ENCODE measurements at places on chromosomes 1 and 21.

DNA sequence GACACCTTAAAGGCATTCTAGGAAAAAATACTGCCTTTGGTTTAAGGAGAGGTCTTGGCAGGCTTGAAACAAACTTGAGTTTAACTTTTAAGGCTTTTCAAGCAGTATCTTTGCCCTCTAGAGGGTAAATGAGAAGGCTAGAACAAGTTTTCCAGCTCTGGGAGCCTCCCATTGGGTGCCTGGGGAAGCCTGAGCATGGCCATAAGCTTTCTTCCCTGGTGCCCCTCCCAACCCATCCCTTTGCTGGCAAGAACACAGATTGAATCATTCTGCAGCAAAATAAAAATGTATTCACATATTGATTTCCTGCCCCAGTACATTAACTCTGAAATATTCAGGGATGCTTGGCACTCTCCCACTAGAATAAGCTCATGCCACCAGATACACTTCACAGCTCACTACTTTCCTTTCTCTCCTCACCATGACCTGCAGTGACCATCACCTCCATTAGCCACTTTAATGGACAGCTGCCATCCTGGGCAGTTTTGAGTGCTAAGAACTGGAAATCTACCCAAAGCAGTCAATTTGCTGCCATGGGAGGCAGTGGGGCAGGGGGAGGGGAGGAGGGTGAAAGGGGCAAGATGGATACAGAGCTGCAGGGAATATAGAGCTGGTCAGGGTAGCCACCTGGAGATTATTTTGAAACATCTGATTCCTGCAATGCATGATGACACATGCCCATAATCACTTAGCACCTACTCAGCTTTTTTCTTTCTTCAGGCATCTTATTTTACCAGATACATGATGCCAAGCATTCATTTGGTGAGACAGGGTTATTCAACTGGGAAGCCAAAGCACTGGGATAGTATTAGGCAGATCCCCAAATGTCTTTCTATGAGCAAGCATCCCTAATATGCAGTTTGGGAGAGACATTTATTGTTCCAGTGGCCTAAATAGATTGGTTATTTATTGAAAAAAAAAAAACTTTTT is 140.6 kb downstream of the SYT2 start:
- DNase-seq, result no peak

- no peak for DNase-seq
These were observed 323.8 kb downstream of the AMY1C start for GRCh38 chr1:104073463-104073902.

GRCh38 chr21:27298465-27298864 is 331.6 kb upstream of the ADAMTS5 start:
- DNase-seq, result no peak

- DNase-seq, result no peak
These were observed 136.5 kb upstream of the HNRNPU start for GRCh38 chr1:245000872-245001188.

DNA sequence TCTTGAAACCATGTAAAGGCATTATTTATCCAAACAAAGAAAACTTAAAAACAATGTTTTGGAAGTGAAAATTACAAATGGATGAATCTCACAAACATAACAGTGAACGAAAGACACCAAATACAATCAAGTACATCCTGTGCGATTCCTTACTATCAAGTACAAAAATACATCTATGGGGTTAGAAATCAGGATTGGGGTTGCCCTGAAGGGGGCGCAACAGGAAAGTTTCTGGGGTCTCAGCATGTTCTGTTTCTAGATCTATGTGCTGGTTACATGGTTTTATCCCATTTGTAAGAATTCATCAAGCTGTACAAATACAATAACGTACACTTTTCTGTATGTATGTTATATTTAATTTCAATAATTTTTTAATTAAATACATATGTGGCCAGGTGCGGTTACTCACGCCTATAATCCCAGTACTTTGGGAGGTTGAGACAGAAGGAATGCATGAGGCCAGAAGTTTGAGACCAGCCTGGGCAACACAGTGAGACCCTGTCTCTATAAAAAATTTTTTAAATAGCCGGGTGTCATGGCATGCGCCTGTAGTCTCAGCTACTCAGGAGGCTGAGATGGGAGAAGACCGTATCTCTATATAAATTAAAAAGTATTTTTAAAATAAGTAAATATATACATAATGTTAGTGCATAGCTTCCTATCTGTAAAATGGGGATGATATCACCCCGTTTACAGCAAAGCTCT is 121.5 kb upstream of the SOD1 start:
- no peak for DNase-seq

DNA sequence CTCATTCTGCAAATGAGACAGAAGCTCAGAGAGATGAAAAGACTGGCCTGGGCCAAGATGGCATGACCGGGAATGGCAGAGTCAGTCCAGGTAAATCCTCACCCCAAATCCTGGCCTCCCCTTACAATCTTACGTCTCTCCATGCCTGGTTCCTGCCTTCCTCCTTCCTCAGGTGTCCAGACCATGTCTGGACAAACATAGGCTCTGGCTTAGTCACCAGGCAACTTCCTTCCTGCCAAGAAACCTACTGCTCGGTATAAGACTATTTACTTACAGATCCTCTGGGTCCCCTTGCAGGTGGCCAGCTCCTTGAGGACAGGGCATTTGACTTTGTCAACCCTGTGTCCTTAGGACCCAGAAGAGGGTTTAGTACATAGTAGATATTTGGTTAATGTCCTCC is 69.4 kb upstream of the ROR1 start:
- no peak for DNase-seq

DNA sequence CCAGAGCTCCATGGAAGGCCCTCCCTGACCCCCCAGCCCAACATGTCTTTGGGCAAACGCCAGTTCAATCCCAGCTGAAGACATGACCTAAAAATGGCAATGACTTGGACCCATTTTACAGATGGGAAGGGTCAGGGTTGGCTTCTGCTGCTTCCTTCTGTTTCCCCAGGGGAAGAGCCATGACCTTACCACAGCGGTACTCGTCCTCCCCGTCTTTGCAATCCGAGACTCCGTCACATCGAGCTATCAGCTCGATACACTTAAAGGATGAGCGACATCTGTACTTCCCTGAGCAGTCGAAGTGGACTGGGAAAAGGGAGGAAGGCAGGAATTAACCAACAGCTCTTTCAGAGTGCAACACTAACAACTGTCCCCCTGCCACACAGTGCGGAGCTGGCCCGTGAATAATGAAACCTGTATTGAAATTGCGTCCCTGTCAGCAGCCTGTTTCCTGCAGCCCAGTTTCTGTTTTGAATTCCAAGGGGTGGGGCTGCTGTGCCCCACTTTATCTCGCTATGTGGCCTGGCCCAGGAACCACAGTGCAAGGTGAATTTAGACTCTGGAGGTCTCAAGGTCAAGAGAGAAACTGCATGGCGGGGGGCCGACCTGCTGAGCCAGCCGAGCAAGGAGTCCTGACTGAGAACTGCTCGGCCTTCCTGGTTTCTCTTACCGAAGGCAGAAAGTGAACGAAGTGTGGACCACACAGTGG is 7.0 kb downstream of the TMPRSS3 start:
- no peak for DNase-seq

GRCh38 chr1:223714849-223715603 is 2.7 kb downstream of the CAPN2 start:
- DNase-seq, result no peak

DNA sequence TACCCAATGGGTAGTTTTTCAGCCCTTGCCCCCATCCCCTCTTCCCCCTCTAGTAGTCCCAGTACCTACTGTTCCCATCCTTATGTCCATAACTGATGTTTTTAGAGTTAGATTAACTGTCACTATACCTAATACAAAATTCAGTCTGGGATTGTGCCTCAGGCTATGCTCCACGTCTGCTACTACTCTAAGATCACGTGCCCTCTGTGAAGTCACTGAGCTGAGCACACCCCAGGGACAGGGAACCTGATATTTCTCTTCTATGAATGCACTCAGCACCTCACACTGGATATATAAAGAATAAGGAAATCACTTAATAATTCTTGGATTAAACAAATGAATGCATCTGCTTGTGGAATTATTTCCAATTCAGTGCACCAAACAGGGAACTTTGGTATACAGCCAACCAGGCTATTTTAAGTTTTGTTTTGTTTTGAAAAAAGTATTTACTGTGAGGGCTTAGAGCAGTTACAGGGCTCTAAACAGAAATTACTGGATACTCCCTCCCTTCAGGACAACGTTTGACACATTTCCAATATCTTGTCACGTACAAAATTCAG is 307.9 kb downstream of the SMYD3 start:
- DNase-seq, result no peak

- no peak for DNase-seq
These were observed 37.4 kb downstream of the GADD45A start for GRCh38 chr1:67722292-67722944.

- no peak for DNase-seq
These were observed 34.0 kb downstream of the MTF2 start for GRCh38 chr1:93113127-93113526.

DNA sequence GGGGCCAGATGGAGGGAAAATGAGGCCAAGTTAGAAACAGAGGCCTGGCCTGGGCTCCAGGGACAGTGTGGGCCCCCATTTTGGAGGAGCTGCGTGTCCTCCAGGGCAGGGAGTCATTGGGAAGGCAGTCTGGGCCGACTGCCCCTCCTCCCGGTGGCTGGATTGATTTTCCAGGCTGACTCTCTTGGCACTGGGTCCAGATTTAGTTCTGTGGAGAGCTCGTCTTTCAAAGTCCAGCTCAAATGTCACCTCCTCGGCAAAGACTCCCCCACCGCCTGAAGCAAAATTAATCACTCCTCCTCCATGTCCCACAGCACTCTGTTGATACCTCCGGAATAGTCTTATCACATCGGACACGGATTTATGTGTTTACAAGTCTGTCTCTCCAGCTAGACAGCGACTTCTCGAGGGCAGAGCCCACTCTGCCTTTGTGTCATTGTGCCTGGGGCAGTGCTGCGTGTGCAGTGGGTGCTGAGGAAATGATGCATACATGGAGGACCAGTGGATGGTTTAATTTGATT is 175.1 kb downstream of the CAMTA1 start:
- DNase-seq, result no peak

- DNase-seq, result no peak
These were observed 2.3 kb downstream of the EVA1C start for GRCh38 chr21:32414579-32415358.

DNA sequence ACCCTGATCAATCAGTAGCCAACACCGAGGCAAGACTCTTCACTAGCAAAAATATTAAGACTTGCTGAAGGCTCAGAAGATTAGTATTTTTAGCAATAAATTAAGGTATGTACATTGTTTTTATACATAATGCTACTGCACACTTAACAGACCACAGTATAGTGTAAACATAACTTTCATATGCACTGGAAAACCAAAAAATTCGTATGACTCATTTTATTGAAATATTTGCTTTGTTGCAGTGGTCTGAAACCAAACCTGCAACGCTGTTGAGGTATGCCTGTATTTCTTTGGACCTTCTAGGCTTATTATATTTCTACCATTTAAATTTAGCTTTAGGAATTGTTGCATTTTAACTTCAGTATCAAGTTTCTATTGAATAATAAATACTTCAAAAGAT is 65.8 kb upstream of the BCL9 start:
- no peak for DNase-seq

DNA sequence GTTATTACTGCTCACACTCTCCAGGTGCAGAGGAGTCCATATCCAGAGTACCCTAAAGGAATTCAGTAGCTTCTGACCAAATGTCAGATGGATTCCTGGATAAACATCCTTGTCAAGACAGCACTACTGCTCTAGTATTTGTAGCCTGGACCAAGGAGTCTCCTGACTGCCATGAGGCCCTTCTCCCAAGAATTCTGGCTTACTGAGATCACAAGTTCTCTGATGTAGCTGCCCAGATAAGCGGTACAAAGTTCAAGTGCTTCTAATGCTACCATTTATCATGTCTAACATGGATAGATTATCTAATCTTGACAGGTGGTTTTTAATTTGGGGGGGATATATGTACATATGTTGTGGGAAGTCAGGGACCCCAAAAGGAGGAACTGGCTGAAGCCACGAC is 196.6 kb upstream of the HMCN1 start:
- no peak for DNase-seq

- DNase-seq, result no peak
These were observed 22.4 kb downstream of the CNIH4 start for GRCh38 chr1:224378855-224379631.

- no peak for DNase-seq
These were observed 421.2 kb downstream of the DPYD start for GRCh38 chr1:97499667-97500066.

DNA sequence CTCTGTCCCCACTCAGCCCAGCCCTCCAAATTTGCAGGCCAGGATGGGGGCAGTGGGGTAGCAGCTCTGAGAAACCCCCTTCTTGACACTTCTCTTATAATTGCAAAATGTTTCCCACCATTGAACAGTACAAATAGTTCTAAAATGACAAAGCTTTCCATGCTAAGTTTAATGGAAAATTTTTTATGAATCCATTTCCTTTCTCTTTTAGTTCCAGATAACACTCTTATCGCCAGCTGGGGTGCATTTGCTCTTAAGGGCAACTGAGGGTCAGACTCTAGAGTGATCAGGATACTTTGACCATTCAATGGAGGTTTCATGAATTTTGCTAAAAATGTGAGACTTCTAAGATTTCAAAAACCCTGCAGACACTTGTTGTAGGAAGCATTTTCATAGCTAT is 29.9 kb downstream of the PIK3C2B start:
- no peak for DNase-seq

GRCh38 chr1:241962153-241962552 is 4.6 kb downstream of the BECN2 start:
- no peak for DNase-seq

GRCh38 chr1:109846846-109847245 is 63.8 kb upstream of the CSF1 start:
- no peak for DNase-seq
